Glomerular endothelial cell (primary cell): ENCODE measurements at places on chromosomes 6 and 20.

- DNase-seq, result no peak
Measured at GRCh38 chr6:1585669-1586049, 24.1 kb upstream of the FOXC1 start.

- DNase-seq, result no peak
Measured at GRCh38 chr6:41028561-41029412, 10.2 kb downstream of the UNC5CL start.

DNA sequence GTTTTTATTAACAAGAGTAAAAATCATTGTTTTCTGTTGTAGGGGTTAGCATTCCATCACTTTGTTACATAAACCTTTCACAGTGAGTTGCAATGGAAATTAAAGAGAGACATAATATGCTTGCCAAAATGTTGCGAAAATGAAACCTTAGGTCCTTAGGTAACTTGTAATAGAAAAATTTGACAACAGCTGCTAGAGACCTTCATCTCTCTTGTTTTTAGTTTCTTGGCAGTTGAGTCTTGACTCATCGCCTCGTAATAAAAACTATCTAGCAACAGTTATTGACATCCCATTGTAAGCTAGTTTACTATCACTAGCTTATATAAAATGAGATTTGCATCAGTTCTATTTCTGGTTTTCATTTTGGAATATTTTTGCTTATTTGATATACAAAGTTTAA lies 179.0 kb upstream of the MMS22L start:
- no peak for DNase-seq

DNA sequence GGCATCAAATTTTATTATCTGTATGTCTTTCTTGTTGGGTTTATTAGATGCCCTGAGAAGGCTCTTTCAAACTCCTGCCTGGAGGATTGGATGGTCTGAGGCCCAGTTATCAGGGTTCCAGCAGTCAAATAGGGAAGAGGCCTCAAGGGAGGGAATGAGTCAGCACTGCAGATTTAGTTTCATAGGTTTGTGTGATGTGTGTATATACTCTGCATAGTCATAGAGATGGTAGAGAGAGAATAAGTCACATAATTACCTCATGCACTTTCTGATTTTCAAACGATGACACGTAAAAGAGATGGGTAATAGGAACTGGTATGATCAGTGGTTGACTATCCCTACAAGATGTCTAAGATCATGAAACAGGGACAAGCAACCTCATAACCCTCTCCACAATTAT lies 82.1 kb downstream of the ADAT2 start:
- DNase-seq, result no peak

DNA sequence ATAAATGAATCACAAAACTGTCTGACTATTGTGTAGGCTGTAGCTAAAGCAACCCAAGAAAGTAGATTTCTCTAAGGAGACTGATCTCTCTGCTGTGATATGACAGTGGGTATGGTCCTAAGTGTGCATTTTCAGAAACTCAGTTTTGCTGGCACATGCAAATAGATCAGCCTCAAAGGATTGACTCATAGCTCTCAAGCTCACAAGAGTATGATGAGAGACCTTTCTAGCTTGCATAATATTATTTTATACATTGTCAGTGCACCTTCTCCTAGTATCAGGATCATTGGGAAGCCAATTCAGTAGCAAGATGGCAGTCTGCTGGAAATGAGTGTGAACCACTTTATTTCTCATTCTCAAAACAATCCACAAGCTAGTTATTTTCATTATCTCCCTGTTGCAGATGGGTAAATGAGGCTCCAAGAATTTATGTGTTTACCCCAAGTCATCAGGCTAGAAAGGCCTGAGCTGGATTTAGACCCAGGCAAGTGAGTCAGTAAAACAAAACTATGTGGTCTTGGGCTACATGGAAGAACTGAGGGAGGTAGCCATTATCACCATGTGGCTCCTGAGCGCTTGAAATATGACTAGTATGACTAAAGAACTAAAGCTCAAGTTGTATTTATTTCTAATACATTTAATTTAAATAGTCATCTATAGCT lies 27.9 kb upstream of the PLCB4 start:
- DNase-seq, result no peak

- DNase-seq, result no peak
Measured at GRCh38 chr20:47257771-47258170, 98.7 kb downstream of the ZMYND8 start.

DNA sequence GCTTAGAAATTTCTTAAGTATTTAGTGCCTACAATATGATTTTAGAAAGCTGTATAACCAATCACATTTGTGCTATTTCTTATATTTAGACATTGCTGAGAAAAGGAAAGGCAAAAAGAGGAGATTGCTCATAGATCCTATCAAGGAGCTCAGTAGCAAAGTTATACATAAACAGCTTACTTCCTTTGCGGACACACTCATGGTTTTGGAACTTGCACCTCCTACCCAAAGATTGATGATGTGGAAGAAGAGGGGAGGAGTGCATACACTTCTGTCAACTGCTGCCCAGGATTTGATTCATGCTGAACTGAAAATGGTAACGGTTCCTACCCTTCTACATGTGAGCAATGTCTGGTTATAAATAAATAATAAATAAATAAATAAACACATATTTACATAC lies 16.7 kb downstream of the RAD21L1 start:
- peak; percentile 29 for DNase-seq

DNA sequence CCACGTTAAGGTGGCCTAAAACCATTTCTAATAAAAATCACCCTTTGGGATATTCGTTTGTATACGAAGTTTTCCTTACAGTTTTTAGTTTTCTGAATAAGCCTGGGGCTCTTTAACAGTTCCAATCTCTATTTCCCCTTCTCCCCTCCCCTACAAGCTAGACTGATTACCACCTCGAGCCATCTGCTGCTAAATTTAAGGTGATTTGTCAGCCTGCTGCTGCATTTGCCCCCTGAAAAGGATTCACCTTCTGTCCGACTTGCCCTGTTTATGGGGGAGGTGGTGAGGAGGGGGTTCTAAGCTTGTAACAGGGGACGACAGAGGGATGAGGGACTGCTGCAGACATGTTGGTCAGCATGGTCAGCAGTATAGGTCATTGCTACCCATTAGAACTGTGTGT lies 146.3 kb downstream of the JARID2 start:
- DNase-seq, result no peak

DNA sequence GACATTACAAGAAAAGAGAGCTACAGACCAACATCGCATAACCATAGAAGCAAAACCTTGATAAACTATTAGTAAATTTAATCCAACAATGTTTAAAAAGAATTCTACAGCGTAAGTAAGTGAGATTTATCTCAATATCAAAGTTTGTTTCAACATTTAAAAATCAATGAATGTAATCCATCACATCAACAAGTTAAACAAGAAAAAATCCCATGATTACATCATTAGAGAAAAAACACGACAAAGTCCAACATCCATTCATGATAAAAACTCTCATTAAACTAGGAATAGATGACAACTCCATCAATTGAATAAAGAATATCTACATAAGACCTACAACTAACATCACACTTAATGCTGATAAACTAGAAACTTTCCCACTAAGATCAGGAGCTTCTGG lies 239.0 kb upstream of the GGTLC1 start:
- DNase-seq, result no peak

GRCh38 chr6:6584310-6585002 lies 4.1 kb upstream of the LY86 start:
- DNase-seq, result no peak

- DNase-seq, result no peak
Measured at GRCh38 chr20:645318-646106, 7.5 kb downstream of the SRXN1 start.

DNA sequence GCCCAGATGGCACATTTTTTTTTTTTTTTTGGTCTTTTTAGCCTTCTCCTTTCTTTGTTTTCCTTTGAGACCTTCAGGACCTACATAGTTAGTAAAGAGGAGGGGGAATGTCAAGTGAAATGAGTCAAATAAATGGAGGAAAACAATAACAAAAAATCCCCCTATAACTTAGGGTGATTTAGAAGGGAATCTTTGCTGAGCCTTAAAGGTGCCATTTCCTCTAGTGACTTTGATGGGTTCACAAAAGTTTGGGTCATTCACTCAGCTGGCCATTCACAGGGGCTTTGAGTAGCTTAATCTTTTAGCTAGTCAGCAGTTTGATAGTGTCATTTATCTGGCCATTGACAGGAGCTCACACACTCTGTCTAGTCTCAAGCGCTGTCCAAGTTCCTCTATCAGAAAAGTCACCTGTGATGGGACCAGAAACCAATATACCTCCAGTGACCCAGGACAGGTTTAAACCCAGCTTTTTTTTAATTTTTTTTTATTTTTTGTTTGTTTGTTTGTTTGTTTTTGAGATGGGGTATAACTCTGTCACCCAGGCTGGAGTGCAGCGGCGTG lies 275.1 kb upstream of the PRDM1 start:
- no peak for DNase-seq

DNA sequence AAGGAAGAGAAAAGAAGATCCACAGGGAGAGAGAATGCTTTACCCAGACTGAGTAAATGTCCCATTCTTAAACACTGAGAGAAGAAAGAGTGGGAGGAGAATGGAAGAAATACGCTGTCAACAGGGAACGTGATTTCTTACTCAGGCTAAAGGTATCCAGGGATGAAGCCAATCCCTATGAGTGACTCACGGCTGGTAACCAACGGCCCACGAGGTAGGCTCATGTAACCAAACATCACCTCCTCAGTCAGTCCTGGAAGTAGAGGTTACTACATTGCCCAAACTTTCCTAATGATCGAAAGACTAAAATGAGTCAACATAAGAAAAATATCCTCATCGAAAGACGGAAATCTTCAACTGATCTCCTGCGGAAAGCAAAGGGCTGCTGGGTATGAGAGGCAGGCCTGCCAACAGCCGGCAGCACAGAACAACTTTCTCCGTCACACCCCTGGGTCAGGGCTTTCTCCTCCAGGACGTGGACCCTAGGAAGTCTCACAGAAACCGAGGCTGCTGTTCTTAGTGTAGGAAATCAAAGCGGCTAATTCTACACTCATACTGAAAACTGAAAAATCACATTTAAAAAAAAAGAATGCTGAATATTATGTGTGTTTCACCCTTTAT lies 292.6 kb downstream of the GMDS start:
- no peak for DNase-seq

DNA sequence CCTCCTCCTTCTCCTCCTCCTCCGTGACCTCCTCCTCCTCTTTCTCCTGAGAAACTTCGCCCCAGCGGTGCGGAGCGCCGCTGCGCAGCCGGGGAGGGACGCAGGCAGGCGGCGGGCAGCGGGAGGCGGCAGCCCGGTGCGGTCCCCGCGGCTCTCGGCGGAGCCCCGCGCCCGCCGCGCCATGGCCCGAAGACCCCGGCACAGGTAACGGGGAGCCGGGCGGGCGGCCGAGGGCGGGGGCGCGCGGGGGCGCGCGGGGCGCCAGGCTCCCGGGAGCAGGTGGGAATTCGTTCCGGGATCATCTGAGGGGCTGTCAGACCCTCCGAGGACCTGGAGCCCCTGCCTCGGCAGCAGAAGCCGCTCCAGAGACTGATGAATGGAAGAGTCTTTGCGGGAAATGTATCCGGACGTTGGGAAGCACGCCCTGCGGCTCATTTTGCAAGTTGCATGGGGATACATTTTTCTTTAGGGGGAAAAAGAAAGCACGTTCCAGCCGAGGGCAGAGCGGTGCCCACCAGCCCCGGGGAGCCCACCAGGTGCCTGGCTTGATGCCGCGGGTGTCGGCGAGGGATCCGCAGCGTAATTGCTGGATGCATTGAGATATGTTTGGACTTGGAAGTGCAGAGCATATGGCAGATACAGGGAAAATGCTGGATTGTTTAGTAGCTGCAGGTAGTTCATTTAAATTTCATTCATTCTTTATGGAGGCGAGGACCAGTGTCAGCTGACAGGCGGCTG lies 394 bp downstream of the MYB start:
- no peak for DNase-seq

- no peak for DNase-seq
Measured at GRCh38 chr20:2365666-2366065, 15.0 kb upstream of the TGM6 start.

DNA sequence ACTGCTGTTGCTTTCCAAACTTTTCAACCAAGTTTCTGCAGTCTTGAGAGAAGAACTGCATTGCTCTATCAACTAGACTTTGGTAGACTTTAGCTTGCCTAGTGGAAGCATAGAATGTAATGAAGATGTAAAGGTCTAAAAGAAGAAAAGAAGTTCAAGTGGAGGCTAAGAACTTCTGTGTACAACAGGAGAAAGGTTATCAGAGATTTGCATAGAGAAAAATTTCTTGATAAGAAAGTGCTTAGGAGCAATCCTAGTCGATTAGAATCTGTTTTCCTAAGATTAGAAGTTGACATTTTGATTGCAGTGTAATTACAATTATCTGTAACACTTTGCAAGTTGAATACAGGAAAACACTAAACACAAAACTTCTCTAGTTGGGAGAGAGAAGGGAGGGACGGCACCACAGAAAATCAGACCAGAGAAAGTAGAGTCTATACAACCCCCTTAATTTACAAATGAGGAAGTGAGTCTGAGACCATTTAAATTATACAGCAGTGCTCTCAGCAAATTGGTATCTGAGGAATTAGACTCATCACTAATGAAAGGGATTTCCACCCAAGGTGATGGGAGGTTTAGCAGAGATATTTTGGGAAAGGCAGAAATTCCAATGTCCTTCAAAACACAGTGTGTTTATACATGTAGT lies 194.3 kb upstream of the MARCKS start:
- no peak for DNase-seq

- no peak for DNase-seq
Measured at GRCh38 chr6:49855221-49855620, 11.1 kb downstream of the CRISP1 start.

GRCh38 chr20:62617711-62618483 lies 24.4 kb upstream of the SLCO4A1 start:
- no peak for DNase-seq

GRCh38 chr6:16956361-16956760 lies 145.5 kb upstream of the STMND1 start:
- no peak for DNase-seq

DNA sequence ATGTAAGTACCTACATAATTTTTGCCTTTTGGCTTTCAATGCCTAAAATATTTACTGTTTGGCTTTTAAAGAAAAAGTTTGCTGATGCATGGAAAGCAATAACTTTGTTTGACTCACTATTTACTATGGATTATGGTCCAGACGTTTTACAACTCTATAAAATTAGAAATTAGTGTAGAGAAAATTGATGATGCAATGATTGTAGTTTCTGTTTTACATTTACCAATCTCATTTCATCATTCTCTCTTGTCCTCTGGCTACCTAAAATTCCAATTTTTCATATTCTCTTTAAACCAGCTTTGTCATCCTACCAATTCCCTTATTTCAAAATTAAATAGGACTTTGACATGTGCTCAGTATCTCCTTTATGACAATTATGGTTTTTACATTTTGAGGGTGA lies 131.0 kb downstream of the IMPG1 start:
- no peak for DNase-seq

- DNase-seq, result no peak
Measured at GRCh38 chr6:339480-339879, 47.2 kb downstream of the DUSP22 start.

DNA sequence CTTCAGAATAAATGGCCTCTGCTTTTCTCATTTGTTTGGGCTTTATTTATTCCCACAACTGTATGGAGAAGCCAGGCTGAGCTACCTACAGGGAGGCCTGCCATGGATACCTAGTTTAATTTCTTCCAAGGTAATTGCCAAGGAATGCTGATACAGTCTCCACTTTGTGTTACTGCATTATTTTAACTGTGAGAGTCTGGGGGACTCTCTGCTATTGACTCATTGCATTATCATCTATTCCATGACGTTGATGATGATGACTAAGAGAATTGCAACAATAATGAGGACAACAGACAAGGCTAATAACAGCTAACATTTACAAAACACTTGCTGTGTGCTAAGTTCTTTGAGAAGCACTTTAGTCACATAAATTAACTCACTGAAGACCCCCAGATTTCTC lies 88.3 kb upstream of the COL21A1 start:
- DNase-seq, result no peak

GRCh38 chr20:42173440-42173839 lies 555.3 kb upstream of the CHD6 start:
- no peak for DNase-seq
